Skeletal muscle cell (primary cell): ENCODE measurements at places on chromosomes 6 and 20.

- DNase-seq = no peak
These were observed 44.8 kb downstream of the AKAP12 start for GRCh38 chr6:151284548-151285017.

DNA sequence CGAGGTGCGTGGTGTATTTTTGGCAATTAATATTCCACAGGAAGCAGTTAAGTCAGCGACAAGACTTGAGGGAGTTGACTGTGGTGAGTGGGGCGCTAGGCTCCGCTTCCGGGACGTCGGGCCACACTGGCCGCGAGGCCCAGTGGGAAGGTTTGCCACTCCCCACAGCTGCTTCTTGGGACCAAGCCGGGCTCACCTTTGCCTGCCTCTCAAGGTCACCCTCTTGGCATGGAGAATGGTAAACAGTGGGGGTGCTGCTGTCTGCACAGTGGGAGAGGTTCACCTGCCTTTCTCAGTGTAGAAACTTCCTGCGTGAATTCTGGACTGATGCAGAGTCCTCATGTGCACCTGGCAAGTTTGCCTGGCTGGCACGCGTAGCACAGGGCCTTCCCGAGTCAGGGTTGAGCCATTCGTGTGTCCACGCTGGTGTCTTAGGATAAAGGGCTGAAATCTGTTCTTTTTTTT lies 6.4 kb downstream of the OSBPL2 start:
- no peak for DNase-seq

DNA sequence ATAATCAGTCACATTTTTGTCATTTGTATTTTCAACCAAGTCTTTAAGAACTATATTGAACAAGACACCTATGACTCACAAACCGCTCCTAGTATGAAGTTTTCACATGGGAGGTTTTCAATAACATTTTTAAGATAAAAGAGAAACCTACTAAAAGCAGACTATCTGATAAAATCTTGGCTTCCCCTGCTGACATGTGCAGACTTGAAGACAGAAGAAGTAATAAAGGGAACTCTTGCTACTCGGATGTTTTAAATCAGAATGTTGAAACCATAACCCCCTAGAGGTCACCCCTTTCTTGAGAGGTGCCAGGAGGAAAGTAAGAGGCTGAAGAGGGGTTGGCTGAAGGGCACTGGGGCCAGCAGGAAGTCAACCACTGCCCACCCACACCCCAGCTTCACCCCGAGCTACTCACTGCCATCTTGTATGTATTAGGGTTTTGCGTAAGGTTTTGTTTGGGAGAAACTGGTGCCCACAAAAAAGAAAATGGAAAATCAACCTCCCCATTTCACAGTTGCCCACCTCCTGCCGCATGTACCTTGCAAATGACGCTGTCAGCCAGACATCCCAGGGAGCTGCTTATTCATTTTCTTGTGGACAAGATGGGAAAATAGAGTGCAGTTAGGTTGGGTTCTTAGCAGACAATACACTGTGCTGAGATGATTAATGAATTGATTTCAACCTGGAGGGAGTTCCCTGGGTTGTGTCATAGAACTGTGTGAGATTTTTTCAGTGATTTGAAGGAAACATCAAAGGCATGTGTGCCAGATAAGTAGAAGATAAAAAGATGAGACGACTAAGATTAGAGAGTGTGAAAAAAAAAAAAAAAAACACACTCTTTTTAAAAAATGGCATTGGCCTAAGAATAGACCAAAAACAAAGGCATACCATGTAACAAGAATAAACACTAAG lies 83.2 kb upstream of the TAB2 start:
- peak; percentile 46 for DNase-seq

DNA sequence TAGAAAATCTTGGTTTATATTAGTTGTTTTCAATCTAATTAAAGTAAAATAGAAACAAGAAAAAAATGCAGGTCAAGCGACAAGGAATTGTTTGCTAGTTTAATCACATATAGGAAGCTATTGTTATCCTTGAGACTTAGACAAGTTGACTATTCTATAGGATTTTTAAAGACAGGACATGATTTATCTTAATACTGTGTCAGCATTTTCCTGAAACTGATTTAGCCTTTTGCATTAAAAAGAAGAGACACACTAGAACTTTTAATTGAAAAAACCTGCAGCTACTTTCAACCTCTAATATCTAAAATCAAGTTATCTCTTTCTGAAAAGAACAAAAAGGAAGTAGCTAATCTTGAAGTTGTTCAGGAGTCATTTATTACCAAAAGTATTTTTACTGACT lies 246.2 kb downstream of the PHF3 start:
- no peak for DNase-seq
